ENCODE measurements at places on chromosomes 1 and 21. TPM values are rescaled to one million over a fixed set of nuclear protein-coding genes. Genes with fewer than 3 reads are reported as not detected.

DNA sequence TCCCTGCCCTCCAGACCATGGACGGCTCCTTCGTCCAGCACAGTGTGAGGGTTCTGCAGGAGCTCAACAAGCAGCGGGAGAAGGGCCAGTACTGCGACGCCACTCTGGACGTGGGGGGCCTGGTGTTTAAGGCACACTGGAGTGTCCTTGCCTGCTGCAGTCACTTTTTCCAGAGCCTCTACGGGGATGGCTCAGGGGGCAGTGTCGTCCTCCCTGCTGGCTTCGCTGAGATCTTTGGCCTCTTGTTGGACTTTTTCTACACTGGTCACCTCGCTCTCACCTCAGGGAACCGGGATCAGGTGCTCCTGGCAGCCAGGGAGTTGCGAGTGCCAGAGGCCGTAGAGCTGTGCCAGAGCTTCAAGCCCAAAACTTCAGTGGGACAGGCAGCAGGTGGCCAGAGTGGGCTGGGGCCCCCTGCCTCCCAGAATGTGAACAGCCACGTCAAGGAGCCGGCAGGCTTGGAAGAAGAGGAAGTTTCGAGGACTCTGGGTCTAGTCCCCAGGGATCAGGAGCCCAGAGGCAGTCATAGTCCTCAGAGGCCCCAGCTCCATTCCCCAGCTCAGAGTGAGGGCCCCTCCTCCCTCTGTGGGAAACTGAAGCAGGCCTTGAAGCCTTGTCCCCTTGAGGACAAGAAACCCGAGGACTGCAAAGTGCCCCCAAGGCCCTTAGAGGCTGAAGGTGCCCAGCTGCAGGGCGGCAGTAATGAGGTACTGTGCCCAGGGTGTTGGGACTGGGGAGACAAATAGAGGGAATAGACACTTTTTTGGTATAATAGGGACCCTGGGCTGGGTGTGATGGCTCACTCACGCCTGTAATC is 1.0 kb downstream of the ZBTB48 start:
- H3K27ac ChIP-seq, result peak overlapping the region; percentile 83
- H3K27me3 ChIP-seq, result no peaks in the 10 kb centered on the region
- peaks cover 11% of the 10 kb centered on the region for H3K4me1 ChIP-seq

DNA sequence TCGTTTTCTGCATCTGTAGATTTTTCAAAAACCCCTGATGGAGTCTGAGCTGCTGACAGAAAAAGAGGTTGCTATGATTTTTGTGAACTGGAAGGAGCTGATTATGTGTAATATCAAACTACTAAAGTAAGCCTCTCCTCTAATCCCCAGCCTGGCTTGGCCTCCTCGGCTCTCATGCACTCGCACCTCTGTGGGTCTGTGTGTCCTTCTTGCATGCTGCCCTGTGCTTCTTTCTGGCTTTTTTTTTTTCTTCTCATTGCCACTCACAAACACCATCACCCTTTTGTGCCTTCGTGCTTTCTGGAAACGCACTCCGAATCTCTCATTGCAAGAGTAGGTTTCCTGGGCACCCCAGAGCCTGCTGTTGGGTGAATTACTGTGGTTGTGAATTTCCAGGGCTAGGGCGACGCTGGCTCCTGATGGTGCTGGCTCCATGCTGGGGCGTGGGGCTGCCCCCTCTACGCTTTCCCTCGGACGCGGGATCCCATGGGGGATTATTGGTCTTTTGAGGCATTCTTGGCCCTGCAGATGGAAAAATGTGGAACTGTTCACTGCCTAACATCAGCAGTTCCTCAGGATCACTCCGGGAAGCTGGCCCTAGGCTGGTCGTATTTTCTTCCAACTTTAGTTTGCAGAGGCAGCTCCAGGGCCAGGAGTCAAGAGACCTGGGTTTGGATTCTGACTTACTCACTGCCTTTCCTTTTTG is 56.8 kb downstream of the ATP5PO start:
- no peaks in the 10 kb centered on the region for H3K36me3 ChIP-seq
- H3K4me3 ChIP-seq, result no peak overlapping the region
- no peak overlapping the region for H3K27ac ChIP-seq
- peaks cover 26% of the 10 kb centered on the region for H3K27me3 ChIP-seq
- no peaks in the 10 kb centered on the region for H3K4me1 ChIP-seq
- no peak for DNase-seq

DNA sequence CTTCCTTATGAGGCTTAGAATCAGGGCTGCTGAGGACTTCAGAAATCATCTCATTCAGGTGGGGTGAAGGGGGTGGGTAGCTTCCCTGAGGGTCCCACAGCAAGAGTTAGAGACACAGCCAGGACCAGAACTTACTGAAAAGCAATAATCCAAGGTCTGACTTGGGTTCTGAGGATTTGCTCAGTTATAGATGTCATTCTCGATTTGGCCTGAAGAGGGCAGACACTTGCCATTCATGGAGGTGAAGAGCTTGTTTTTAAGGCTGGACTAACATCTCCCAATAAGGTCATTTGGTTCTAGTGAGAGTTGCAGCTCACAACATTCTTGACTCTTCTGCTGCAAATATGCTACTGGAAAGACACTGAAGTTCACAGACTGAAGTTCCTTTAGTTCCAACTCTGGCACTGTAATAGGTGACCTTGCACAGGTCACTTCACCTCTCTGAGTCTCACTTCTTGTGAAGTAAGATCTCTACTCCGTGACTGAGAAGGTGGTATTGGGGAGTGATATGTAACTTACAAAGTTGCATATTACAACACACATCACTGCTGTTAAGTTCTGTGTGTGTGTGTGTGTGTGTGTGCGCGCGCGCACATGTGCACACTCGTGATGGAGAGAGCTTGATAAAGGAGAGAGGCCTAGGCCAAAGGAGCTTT is 69.8 kb upstream of the DIRAS3 start:
- H3K27me3 ChIP-seq, result no peaks in the 10 kb centered on the region
- DNase-seq, result no peak
- no peak overlapping the region for H3K4me3 ChIP-seq
- peaks cover 3% of the 10 kb centered on the region for H3K4me1 ChIP-seq

- H3K27me3 ChIP-seq, result no peaks in the 10 kb centered on the region
- no peak for DNase-seq
- H3K27ac ChIP-seq, result no peak overlapping the region
- H3K36me3 ChIP-seq, result no peaks in the 10 kb centered on the region
- no peak overlapping the region for H3K4me3 ChIP-seq
- no peaks in the 10 kb centered on the region for H3K4me1 ChIP-seq
Measured at GRCh38 chr1:103162360-103162759, 54.0 kb upstream of the COL11A1 start.

- H3K27me3 ChIP-seq, result no peaks in the 10 kb centered on the region
- H3K27ac ChIP-seq, result no peak overlapping the region
- no peak overlapping the region for H3K4me3 ChIP-seq
- H3K4me1 ChIP-seq, result no peaks in the 10 kb centered on the region
Measured at GRCh38 chr21:42536601-42537000, 22.9 kb downstream of the SLC37A1 start.

- no peaks in the 10 kb centered on the region for H3K36me3 ChIP-seq
- DNase-seq, result no peak
Measured at GRCh38 chr1:7401814-7402547, 369.1 kb upstream of the VAMP3 start.

GRCh38 chr1:17893891-17894631 is 138.9 kb downstream of the ACTL8 start:
- H3K4me1 ChIP-seq, result no peaks in the 10 kb centered on the region
- H3K36me3 ChIP-seq, result no peaks in the 10 kb centered on the region
- no peak overlapping the region for H3K4me3 ChIP-seq
- no peak overlapping the region for H3K27ac ChIP-seq
- DNase-seq, result no peak

GRCh38 chr1:61056573-61057439 is 25.6 kb upstream of the NFIA start:
- H3K27me3 ChIP-seq, result peaks cover 11% of the 10 kb centered on the region
- peaks cover 36% of the 10 kb centered on the region for H3K4me1 ChIP-seq
- H3K27ac ChIP-seq, result no peak overlapping the region
- peak overlapping the region; percentile 90 for H3K4me3 ChIP-seq
- no peak for DNase-seq

DNA sequence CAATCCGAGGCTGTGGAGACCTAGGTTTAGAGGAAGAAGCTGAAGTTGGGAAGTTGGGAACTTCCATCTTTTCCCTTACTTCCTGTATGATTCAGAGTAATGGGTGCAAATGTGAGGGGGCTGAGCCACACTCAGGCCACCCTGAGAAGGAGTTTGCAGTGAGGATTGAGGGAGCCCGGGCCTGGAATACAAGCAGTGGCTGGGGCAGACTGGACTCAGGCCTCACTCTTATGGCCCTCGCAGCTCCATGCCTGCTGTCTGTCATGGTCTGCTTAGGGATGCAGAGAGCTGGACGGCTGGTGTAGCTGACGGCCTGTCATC is 73.7 kb upstream of the RAB4A start:
- peaks cover 32% of the 10 kb centered on the region for H3K4me1 ChIP-seq
- no peak for DNase-seq

- H3K4me3 ChIP-seq, result no peak overlapping the region
- DNase-seq, result no peak
- no peak overlapping the region for H3K27ac ChIP-seq
- no peaks in the 10 kb centered on the region for H3K36me3 ChIP-seq
- no peaks in the 10 kb centered on the region for H3K4me1 ChIP-seq
- H3K27me3 ChIP-seq, result peaks cover 2% of the 10 kb centered on the region
Measured at GRCh38 chr1:94917251-94917650, 9.7 kb downstream of the CNN3 start.

DNA sequence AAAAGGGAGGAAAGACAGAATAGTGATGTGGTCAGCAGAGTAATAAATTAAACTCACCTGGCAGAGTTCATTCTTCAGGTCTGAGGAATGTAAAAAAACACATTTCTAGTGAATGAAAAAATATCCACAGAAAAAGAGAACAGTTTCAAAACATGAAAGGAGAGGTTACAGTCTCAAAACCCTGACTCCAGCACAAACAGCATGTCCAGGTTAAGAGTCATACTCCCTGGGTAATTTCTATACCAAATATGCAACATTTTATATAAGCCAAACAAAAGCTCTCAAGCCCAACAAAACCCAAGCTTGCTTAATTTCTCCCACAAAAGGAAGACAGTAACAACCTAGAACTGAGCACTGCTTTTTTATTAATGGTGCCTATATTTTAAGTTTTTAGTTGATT is 173.0 kb downstream of the NTMT2 start:
- no peaks in the 10 kb centered on the region for H3K4me1 ChIP-seq
- H3K27me3 ChIP-seq, result peaks cover 2% of the 10 kb centered on the region
- H3K4me3 ChIP-seq, result no peak overlapping the region
- H3K27ac ChIP-seq, result no peak overlapping the region
- DNase-seq, result no peak

- H3K4me1 ChIP-seq, result no peaks in the 10 kb centered on the region
- no peak overlapping the region for H3K4me3 ChIP-seq
- no peaks in the 10 kb centered on the region for H3K27me3 ChIP-seq
- no peak for DNase-seq
- H3K27ac ChIP-seq, result no peak overlapping the region
Measured at GRCh38 chr1:116066868-116067565, 44.2 kb upstream of the MAB21L3 start.

DNA sequence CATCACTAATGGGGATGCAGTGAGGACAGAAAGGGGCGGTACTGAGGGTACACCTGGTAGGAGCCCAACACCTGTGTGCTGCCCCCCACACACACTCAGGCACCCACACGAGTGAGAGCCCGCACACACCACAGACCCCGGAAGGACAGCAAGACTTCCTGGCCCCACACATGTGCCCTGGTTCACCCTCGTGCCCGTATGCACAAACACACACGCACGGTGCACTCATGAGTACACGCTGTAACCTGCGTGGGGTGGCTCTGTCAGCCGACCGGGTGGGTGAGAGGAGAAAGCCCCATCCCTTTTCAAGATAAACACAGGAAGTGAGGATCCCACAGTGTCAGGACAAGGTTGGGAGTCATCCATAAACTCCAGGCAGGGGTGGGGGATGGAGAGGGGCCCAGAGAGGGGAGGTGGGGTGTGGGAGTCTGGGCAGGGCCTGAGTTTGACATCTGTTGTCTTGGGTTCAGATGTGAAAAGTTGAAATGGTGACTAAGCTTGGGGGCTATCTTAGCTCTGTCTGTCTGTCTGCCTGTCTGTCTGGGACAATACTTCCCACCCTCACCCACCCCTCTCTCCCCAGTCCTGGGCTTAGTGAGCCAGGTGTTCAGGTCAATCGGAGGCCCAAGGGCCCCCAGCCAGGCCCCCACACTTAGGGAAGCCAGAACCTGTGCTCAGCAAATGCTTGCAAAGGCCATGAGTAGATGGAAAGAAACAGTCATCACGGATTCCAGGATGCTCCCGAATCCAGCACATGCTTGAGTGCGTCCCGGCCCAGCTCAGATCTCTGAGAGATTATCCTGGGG is 119.8 kb upstream of the ZBTB40 start:
- DNase-seq, result no peak
- no peak overlapping the region for H3K27ac ChIP-seq
- no peaks in the 10 kb centered on the region for H3K27me3 ChIP-seq
- H3K4me1 ChIP-seq, result no peaks in the 10 kb centered on the region
- H3K36me3 ChIP-seq, result no peaks in the 10 kb centered on the region

DNA sequence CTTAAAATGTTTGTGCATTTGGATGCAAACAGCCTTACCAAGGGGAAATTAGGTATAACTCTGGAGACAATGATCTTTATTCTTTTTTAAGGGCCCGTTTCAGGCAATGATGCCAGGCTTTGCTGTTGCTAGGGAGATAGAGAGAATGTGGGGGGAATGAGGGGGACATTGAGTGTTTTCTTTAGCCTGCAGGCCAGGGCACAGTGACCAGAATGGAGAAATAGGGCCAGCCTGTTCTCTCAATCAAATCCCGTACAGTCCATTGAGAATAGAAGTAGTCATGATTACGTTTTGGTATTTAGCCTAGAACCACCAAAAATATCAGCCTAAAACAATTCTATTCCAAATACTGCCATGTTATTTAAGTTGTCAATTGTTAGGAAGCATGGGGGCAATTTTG is 49.0 kb downstream of the RGS7 start:
- H3K4me3 ChIP-seq, result no peak overlapping the region
- no peaks in the 10 kb centered on the region for H3K36me3 ChIP-seq
- no peaks in the 10 kb centered on the region for H3K27me3 ChIP-seq
- no peak for DNase-seq
- no peak overlapping the region for H3K27ac ChIP-seq
- no peaks in the 10 kb centered on the region for H3K4me1 ChIP-seq

- no peak overlapping the region for H3K27ac ChIP-seq
- no peaks in the 10 kb centered on the region for H3K36me3 ChIP-seq
- no peak for DNase-seq
- no peaks in the 10 kb centered on the region for H3K27me3 ChIP-seq
- H3K4me3 ChIP-seq, result no peak overlapping the region
- no peaks in the 10 kb centered on the region for H3K4me1 ChIP-seq
Measured at GRCh38 chr21:45726438-45726837, 82.9 kb downstream of the PCBP3 start.

EPRS1 gene
- total RNA-seq, result 91.9 TPM

PTAFR gene
- 0.95 TPM for total RNA-seq

VPS13D gene
- 73.5 TPM for total RNA-seq

AGRN gene
- 9.9 TPM for total RNA-seq

AK5 gene
- total RNA-seq, result 29.2 TPM

PRKAA2 gene
- total RNA-seq, result 0.03 TPM

KCNJ9 gene
- total RNA-seq, result not detected

GPR3 gene
- not detected for total RNA-seq

CD84 gene
- 47.5 TPM for total RNA-seq

LRRC8D gene
- total RNA-seq, result 41.8 TPM

DMBX1 gene
- not detected for total RNA-seq

FAM78B gene
- 0.56 TPM for total RNA-seq

ASPM gene
- 0.43 TPM for total RNA-seq

FAM72C gene
- total RNA-seq, result 0.51 TPM

VSIG8 gene
- total RNA-seq, result not detected

BEND5 gene
- total RNA-seq, result 5.8 TPM

RIPPLY3 gene
- total RNA-seq, result not detected
